ENCODE measurements at places on chromosomes 2 and 18.

GRCh38 chr2:60414495-60415138 is 138.8 kb downstream of the BCL11A start:
- no peak for DNase-seq

DNA sequence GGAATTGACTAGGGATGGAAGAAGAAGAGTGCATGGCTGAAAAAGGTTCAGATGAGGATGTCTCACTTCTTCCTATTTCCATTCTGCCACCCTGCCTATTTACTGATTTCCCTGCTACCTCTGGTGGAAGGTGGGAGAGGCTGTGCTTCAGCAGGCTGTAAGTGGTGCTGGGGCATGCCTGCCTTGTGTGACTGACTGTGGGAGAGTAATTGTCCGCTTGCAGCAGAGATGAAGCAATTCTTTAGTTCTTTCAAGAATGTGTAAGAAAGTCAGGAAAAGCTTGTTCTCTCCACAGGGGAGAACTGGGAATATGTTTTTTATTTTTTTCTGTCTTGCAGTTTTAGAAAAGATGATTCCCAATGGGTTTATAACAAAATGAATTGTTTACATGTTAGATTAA is 72.5 kb upstream of the NYAP2 start:
- DNase-seq, result no peak

GRCh38 chr18:46072376-46072867 is 362 bp upstream of the PSTPIP2 start:
- DNase-seq, result no peak

DNA sequence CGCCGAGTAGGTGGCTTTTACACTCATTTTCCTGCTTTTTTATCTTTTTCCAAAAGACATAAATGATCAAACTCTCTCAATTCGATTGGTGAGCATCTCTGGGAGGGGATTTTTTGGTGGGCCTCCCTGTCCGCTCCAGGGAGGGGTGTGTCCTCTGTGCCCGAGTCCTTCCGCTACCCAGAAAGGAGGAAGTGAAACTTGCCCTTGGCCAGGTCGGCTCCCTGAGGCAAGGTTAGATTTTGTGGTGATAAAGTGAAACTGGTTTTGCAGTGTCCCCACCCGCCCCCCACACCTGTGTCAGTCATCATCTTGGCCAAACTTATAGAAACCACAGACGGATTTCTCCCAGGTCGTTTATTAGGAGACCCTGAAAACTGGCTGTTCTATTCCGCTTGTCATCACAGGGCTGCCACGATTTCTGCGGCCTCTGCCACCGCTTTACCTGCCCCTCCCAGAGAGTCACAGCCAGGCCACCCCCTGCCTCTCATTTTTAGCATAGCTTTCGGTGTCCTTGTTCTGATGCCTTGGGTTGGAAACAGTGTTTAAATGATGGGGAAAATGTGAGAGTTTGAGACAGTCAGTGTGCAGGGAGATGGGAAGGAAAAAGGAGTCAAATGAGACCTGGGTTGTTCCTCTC is 93.6 kb downstream of the SH3BP4 start:
- DNase-seq, result peak; percentile 13

- DNase-seq, result peak; percentile 56
Measured at GRCh38 chr2:168920504-168921157, 19.5 kb downstream of the G6PC2 start.

DNA sequence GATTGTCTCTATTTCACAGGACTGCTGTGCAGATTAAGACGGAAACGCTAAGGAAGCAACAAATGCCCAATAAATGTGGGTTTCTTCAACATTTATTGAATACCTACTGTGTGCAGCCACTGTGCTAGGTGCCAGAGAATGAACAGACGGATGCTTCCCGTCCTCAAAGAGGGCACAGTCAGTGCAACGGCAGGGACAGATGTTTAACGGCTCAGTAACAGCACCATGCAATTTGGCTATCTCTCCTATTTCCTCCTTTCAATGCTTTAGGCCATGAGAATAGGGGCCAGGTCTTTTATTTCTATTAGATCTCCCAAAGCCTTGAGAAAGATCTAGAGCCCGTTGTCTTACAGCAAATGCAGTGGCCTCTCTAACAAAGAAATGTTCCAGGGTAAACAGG is 7.2 kb downstream of the EDAR start:
- no peak for DNase-seq

GRCh38 chr2:31268344-31268743 is 34.4 kb downstream of the EHD3 start:
- no peak for DNase-seq

GRCh38 chr2:113133704-113134598 is 6.6 kb downstream of the IL1RN start:
- DNase-seq, result no peak

DNA sequence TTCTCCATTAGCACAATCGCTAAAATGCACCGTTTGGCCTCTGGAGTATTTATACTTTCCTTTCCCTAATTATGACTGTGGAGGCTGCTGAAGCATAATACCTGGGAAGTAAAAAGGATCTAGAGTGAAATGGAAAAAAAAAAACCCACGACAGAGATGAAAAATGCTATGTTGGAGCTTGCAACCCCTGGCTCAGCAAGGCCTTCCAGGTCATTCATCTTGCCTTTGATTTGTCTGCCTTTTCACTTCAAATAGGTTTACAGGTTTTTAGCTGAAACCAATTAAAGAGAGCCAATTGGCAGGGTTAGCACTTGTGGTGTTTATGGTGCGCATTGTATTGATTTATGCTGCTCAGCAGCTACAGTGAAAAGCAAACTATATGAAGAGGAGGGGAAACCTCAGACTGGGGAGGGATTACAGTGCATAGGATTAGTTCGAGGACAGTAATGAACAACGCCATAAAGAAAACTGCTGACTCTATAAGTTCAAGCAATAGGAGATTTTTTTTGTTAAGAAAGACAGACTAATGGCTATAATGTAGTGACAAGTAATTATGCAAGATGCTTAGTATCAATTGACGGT is 347.9 kb downstream of the MEIS1 start:
- no peak for DNase-seq

DNA sequence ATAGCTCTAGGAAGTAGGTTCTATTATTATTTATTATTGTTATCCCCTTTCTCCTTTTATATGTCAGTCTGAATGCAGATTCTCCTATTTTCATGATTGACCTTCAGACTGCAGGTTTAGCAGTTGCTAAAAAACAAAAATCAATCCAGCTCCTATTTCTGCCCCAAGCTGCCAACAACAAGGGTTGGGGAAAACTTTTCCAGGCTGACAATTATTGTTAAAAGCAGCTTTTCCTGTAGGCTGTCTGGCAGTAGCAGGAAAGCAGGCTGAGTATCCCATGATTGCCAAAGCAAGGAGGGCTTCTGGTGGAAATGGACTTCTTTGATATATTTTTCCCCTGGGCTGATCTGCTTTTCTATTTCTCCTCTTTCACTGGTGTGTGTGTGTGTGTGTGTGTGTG is 78.0 kb upstream of the CTLA4 start:
- DNase-seq, result no peak

GRCh38 chr2:202460119-202460518 is 84.0 kb downstream of the BMPR2 start:
- no peak for DNase-seq

- DNase-seq, result no peak
Measured at GRCh38 chr2:204255526-204255925, 289.7 kb upstream of the PARD3B start.

- no peak for DNase-seq
Measured at GRCh38 chr2:228731517-228731916, 539.6 kb downstream of the PID1 start.

- no peak for DNase-seq
Measured at GRCh38 chr2:171995586-171995985, 4.2 kb upstream of the METAP1D start.

- DNase-seq, result no peak
Measured at GRCh38 chr2:28401411-28401810, 8.8 kb downstream of the FOSL2 start.

DNA sequence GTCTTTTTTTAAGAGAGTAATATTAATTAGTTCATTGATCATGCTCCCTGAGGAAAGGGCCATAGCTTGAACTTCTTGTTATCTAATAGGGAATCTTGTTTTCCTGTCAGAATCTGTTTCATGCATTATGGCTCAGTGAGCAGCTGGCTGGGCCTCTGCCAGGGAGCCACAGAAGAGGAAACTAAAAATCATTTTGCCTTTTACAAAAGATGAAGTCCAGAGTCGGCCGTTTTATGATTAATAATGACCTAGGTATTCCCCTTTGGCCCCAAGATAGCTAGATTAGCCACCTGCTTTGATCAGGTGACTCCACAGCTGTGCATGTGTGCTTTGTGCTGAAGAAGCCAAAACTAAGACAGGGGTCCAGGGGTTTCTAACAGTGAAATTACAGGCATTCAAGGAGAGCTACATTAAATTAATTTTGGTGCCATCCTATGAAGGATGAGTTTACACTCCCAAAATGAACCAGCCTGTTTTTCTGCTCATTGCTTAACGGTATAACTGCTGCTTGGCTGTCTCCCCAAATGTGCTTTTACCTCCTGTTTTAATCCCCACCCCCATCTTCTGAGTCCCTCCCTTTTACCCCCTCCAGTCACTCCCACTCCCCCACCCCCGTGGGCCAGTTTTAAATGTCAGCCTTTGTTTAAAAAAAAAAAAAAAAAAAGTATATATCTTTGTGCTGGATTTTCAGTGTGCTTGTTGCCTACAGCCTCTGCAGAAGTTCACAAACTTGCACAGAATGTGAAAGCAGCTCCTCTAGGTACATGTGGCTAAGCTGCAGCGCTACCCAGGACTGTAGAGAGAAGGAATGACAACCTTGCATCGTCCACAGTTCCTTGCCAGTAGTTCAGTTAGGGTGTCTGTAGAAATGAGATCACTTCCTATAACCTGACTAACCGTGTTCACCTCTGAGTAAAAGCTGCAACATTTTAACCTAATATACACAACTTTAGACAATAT is 93.1 kb downstream of the CABLES1 start:
- no peak for DNase-seq

DNA sequence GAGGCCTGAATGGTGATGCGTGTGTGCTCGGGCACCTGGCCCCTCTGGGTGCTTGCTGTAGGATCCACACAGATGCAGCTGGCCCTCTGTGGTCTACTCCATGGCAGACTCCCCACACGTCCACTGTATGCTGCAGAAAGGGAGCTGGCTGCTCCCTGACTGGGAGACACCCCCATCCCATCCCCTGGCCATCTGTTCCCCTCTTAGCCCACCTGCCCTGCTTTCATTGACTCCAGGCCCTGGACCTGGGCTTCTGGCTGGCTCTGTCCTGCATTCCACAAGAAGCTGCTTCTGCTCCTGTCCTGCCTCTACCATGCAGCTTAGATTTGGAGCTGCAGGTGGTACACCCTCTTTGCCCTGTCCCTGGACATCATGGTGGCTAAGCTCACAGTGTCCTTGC is 80.1 kb downstream of the FHOD3 start:
- no peak for DNase-seq

DNA sequence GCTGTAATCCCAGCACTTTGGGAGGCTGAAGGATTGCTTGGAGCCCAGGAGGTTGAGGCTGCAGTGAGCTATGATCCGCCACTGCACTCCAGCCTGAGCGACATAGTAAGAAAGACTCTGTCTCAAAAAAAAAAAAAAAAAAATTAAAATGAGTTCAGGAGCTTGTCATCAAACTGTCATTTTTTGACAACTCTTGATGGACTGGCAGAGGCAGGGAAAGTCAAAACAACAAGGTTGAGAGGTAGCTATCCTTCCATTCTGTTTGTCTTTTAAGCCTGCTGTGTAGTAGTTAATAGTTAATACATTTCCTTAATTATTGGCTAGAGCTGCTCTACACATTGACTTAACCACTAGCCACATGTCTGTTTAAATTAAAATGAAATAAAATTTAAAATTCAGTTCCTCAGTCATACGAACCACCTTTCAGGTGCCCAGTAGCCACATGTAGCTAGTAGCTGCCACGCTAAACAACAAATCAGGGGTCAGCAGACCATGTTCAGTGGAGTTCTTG is 22.7 kb downstream of the DPYSL5 start:
- DNase-seq, result no peak

DNA sequence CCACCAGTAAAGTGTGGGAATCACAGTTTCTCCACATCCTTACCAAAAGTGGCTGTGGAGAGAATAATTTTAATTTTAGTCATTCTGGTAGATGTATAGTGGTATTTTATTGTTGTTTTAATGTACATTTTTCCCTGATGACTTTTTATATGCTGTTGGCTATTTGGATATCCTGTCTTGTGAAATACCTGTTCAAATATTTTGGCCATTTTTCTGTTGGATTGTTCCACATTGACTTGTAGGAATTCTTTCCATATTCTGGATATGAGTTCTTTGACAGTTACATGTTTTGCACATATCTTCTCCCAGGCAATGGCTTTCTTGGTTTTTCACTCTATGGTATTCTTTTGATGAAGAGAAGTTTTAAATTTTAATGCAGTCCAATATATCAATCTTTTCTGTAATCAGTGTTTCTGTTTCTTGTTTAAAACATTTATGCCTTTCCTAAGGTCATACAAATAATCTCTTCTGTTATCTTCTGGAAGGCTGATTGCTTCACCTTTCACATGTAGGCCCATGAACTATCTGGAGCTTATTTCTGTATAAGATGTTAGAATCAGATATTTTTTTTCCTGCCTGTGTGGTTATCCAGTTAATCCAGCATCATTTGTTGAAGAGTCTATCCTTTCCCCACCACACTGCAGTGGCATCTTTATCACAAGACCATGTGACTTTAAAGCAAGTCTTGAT is 19.0 kb downstream of the AFTPH start:
- DNase-seq, result no peak

DNA sequence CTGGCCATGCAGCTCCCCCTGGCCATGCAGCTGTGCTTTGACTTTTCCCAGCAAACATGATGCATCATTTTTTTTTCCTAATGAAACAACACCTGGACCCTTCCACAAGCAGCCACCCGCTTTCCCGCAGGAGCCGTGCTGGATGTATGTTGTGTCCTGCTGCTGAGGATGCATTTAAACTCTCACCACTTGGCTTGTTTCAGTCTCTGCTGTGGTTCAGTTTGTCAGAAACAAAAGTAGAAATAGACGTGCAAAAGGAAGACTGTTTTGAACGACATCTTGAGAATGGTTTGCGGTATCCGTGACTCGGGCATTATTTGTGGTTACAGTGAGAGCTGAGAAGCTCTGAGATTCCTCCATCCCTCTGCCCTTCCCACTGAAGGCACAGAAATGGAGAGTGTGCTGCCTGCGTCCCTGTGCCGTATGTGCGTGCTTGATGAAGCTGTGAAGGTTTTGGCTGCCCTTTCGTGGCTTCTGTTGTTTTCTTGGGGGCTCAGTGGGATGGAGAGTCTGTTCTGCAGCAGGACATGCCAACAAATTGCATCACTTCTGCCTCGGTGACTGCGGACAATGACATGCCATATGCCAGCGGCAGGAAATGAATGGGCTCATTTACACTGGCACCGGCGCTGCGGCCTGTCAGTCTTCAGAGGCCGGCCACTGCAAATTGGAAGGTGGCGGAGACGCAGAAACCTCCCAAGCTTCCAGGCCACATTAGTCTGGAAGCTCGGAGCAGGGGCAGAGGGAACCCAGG is 417.7 kb upstream of the SALL3 start:
- no peak for DNase-seq

GRCh38 chr2:29433920-29434319 is 318.7 kb downstream of the CLIP4 start:
- no peak for DNase-seq

- no peak for DNase-seq
Measured at GRCh38 chr2:139805441-139805840, 1025.3 kb upstream of the NXPH2 start.

GRCh38 chr2:38496927-38497669 is 105.6 kb downstream of the HNRNPLL start:
- no peak for DNase-seq
